ENCODE measurements at places on chromosomes 5 and 9.
A peak's percentile ranks its signal among the peaks of the same experiment; 100 is the strongest.

- no peaks in the 10 kb centered on the region for H3K36me3 ChIP-seq
- H3K4me1 ChIP-seq: peaks cover 8% of the 10 kb centered on the region
- no peak overlapping the region for H3K4me3 ChIP-seq
- no peak for DNase-seq
- no peak overlapping the region for H3K27ac ChIP-seq
- peaks cover 9% of the 10 kb centered on the region for H3K27me3 ChIP-seq
Measured at GRCh38 chr5:149641000-149641576, 59.8 kb downstream of the ARHGEF37 start.

DNA sequence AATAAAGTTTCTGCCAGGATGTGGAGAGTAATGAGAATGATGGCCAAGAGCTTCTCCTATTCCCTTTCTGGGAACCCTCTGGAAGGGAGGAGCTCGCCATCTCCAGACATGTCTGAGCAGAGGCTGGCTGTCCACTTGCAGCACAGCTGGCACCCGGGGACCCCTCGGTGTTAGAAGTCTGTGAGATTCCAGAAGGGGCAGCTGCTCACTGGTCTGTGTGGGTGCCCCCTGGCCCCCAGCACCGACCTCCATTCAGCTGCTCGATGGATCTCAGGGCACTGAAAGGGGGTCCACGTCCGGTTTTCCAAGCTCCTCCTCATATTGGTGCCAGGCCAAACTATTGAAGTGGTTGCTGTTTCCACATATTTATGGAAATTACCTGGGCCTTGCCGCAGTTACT, 3.6 kb upstream of the FAM163B start:
- no peak for DNase-seq
- H3K4me3 ChIP-seq: no peak overlapping the region
- H3K27ac ChIP-seq: no peak overlapping the region
- peaks cover 48% of the 10 kb centered on the region for H3K27me3 ChIP-seq
- H3K4me1 ChIP-seq: peaks cover 4% of the 10 kb centered on the region
- H3K36me3 ChIP-seq: no peaks in the 10 kb centered on the region

- peaks cover 26% of the 10 kb centered on the region for H3K4me1 ChIP-seq
- H3K27ac ChIP-seq: peak overlapping the region; percentile 93
- peak; percentile 11 for DNase-seq
- H3K27me3 ChIP-seq: no peaks in the 10 kb centered on the region
Measured at GRCh38 chr5:131795879-131796792, 681 bp downstream of the FNIP1 start.

- peaks cover 8% of the 10 kb centered on the region for H3K36me3 ChIP-seq
- no peak for DNase-seq
- no peak overlapping the region for H3K27ac ChIP-seq
- H3K27me3 ChIP-seq: no peaks in the 10 kb centered on the region
- H3K4me1 ChIP-seq: peaks cover 2% of the 10 kb centered on the region
Measured at GRCh38 chr5:171840066-171840465, 54.4 kb downstream of the SMIM23 start.

GRCh38 chr5:146205499-146206202, 2.2 kb downstream of the RBM27 start:
- DNase-seq: no peak
- H3K36me3 ChIP-seq: no peaks in the 10 kb centered on the region
- peaks cover 20% of the 10 kb centered on the region for H3K4me1 ChIP-seq
- no peaks in the 10 kb centered on the region for H3K27me3 ChIP-seq
- peak overlapping the region; percentile 43 for H3K4me3 ChIP-seq
- H3K27ac ChIP-seq: no peak overlapping the region

DNA sequence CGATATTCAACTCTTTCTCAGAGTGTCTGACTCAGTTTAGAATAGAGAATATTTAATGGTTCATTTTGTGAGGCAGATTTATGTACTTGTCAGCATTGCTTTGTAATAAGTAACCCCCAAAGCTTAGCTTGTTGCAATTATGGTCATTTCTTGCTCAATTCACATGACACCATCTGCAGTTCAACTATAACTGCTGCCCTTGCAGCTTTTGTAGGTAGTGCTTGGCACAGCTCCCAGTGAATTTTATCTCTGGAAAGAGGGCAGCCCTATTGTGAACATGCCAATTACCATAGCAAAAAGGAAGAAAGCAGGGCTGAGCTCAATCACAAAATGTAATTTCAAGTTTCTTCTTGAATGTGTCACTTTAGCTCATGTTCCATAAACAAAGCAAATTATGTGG, 1587.7 kb upstream of the ACO1 start:
- H3K27me3 ChIP-seq: no peaks in the 10 kb centered on the region
- H3K36me3 ChIP-seq: no peaks in the 10 kb centered on the region

- no peaks in the 10 kb centered on the region for H3K4me1 ChIP-seq
- no peaks in the 10 kb centered on the region for H3K27me3 ChIP-seq
- no peak for DNase-seq
Measured at GRCh38 chr9:134434894-134435506, 108.7 kb downstream of the RXRA start.

DNA sequence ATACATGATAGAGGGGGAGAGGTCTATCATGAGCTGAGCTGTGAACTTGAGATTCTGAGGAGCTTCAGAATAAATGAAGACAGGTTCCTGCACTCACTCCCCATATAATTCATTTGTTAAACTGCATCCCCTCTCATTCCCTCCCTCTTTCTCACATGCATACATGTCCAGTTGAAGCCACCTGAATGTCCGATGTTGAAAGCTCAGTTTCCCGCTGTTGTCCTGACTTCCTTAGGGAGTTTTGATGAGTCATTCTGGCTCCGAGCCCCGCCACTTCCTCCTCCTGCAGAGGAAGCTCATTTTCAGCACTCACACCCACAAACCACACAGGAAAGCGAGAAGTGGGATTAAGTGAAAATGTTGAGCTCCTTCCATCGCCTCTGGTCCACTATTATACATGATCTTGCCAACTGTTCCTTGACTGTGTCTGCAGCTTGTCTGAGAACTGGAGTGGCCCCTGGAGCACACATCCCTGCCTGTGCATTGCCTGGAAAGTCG, 121.2 kb downstream of the CEMIP2 start:
- DNase-seq: no peak
- H3K36me3 ChIP-seq: peaks cover 2% of the 10 kb centered on the region
- no peak overlapping the region for H3K27ac ChIP-seq
- H3K4me3 ChIP-seq: peak overlapping the region; percentile 77

DNA sequence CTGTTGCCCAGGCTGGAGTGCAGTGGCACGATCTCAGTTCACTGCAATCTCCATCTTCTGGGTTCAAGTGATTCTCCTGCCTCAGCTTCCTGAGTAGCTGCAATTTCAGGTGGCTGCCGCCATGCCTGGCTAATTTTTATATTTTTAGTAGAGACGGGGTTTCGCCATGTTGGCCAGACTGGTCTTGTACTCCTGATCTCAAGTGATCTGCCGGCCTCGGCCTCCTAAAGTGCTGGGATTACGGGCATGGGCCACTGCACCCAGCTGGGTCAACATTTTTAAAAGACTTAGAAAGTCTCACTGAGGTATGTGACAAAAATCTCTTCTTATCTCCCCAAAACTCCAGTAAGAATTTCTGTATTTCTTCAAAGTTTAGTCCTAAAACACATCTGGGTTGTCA, 211.6 kb downstream of the CTNND2 start:
- H3K4me3 ChIP-seq: no peak overlapping the region
- H3K27ac ChIP-seq: no peak overlapping the region
- H3K27me3 ChIP-seq: no peaks in the 10 kb centered on the region
- no peak for DNase-seq
- no peaks in the 10 kb centered on the region for H3K36me3 ChIP-seq

- H3K27me3 ChIP-seq: no peaks in the 10 kb centered on the region
- peaks cover 3% of the 10 kb centered on the region for H3K36me3 ChIP-seq
- no peak overlapping the region for H3K27ac ChIP-seq
- no peak overlapping the region for H3K4me3 ChIP-seq
- peaks cover 8% of the 10 kb centered on the region for H3K4me1 ChIP-seq
Measured at GRCh38 chr9:91273853-91274552, 87.7 kb downstream of the AUH start.

- peaks cover 2% of the 10 kb centered on the region for H3K4me1 ChIP-seq
- no peak for DNase-seq
- H3K36me3 ChIP-seq: peaks cover 2% of the 10 kb centered on the region
Measured at GRCh38 chr5:109529520-109529919, 119.7 kb upstream of the PJA2 start.

DNA sequence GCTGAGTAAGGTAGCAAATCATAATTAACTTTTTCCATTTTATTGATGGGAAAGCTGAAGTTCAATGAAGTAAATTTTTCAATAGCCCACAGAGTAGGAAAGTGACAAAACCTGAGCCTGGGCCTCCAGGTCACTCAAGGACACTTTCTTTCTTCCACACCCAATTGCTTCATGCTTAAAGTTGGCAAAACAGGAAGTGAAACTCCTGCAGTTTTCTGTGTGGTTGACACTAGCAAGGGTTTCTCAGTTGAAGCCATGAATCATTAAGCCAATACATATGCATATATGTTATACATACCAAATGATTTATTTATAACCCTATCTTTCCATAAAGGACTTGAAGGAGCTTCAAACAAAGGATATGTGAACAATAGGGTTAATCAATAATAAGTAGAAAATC, 13.9 kb downstream of the TLR4 start:
- H3K27me3 ChIP-seq: peaks cover 19% of the 10 kb centered on the region
- no peaks in the 10 kb centered on the region for H3K36me3 ChIP-seq
- H3K4me3 ChIP-seq: no peak overlapping the region
- no peak for DNase-seq

DNA sequence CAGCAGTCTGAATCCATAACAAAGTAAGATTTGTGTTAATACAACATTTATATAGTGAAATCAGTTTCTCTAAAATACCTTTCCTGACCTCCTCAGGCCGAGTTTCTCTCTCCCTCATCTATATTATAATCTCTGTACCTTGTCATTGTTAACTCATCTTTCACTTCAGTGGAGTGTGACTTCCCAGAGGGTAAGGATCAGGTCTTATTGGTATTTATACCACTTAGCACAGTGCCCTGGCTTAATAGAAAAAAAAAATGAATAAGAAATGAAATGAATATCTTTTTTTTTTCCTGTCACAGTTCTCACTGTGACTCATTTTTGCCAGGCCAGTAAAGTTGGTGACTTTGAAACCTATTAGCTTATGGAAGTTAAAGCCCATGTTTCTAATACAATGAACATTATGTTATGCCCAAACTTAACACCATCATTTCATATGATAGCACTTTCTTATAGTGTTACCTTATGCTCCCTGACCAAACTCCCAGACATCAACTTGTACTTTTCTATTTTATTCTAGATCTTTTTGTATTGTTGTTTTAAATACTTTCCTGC, 90.1 kb downstream of the NR3C1 start:
- H3K36me3 ChIP-seq: peaks cover 8% of the 10 kb centered on the region
- no peak overlapping the region for H3K4me3 ChIP-seq
- H3K4me1 ChIP-seq: peaks cover 11% of the 10 kb centered on the region
- DNase-seq: no peak
- H3K27ac ChIP-seq: peak overlapping the region; percentile 39

DNA sequence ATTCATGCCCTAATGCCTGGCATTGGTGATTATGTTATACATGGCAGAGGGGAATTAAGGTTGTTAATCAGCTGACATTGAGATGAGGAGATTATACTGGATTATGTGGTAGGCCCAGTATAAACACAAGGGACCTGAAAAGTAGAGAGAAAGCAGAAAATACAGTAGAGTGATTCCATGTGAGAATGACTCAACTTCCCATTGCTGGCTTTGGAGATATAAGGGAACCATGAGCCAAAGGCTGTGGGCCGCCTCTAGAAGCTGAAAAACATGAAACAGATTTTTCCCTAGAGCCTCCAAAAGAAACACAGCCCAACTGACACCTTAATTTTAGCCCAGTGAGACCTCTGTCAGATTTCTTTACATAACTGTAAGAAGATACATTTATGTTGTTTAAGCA, 65.0 kb upstream of the CTXN3 start:
- H3K27ac ChIP-seq: no peak overlapping the region
- H3K27me3 ChIP-seq: peaks cover 30% of the 10 kb centered on the region
- no peak overlapping the region for H3K4me3 ChIP-seq
- H3K4me1 ChIP-seq: no peaks in the 10 kb centered on the region
- DNase-seq: no peak

DNA sequence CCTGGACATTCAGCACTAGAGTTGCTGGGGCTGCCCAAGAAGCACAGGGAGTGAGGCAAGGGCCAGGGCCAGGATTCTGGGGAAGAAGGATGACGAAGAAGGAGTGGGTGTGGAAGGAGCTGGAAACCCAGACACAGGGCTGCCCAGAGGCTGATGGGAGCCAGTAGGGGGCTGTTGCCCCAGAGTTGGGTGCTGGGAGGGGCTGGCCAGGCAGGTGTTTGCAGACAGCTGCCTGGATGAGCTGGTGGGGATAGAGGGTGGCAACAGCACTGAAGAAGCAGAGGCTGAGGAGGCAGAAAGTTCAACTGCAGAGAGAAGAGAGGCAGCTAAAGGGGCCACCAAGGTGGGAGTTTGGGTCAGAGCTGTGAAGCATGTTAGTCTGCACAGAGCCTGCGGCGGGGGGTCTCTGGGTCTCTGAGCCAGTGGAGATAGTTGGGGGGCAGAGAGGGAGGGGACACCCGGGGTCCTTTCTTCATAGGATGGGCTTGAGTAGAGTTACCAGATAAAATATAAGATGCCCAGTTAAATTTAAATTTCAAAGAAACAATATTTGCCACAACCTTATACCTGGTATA, 2.5 kb upstream of the AQP7 start:
- no peak for DNase-seq
- H3K4me1 ChIP-seq: peaks cover 18% of the 10 kb centered on the region
- no peaks in the 10 kb centered on the region for H3K36me3 ChIP-seq
- H3K27ac ChIP-seq: peak overlapping the region; percentile 56
- no peak overlapping the region for H3K4me3 ChIP-seq

All from T-helper 17 cell (primary cell).